ENCODE measurements at places on chromosomes 2 and 18.

DNA sequence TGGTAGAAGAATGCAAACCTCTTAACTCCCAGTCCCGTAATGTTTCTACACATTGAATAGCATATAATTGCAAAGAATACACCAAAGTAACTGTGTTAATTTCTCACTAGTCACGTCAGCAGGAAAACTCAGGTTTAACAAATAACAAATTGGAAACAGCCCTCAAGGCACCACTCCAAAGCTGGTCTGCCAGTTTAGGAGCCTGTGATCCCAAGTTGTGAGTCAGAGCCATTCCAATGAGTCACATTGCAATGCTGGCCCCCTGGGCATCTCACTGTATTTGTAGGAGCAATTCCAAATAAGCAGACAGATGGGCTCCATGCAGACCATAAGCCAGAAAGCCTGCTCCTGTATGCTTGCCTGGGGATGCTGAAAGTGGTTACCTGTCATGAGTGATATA, 143.2 kb upstream of the SETBP1 start:
- no peak for DNase-seq

GRCh38 chr2:26612522-26613240, 28.5 kb downstream of the CIB4 start:
- DNase-seq: no peak

- DNase-seq: no peak
These were observed 141.9 kb downstream of the MGAT5 start for GRCh38 chr2:134395779-134396178.

DNA sequence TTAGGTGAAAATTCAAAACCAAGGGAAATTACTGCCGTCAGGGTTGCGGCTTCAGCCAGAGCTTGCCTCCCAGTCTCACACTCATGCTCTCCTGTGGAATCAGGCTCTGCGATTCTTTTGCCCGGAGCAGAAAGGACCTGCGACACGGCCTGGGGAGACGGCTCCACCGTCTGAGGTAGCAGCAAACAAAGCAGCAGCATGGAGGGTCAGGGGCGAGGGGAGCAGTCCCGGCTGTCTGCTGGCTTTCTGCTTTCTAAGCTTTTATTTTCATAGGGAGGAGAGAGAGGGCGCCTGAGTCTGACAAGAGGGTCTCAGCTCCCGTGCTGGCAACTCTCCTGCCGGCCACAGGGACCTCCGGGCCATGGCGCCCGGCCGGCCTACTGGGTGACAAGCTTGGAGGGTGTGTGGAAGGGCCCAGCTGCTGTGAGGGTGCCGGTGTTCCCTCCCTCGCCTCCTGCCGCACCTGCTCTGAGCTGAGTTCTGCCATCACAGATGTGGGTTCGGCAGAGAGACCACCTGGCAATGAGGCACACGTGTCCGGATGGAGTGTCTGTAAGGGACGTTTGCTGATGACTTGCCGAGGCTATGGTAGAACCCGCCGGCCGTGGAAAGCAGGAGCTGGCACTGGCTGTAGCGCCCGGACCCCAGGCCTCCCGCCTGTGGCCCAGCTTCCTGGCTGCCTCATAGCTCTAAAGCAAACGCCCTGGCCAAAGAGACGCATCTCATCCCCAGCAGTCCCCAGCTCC, 66.2 kb upstream of the CTDP1 start:
- no peak for DNase-seq

GRCh38 chr2:70656421-70657010, 102.9 kb upstream of the TGFA start:
- no peak for DNase-seq

DNA sequence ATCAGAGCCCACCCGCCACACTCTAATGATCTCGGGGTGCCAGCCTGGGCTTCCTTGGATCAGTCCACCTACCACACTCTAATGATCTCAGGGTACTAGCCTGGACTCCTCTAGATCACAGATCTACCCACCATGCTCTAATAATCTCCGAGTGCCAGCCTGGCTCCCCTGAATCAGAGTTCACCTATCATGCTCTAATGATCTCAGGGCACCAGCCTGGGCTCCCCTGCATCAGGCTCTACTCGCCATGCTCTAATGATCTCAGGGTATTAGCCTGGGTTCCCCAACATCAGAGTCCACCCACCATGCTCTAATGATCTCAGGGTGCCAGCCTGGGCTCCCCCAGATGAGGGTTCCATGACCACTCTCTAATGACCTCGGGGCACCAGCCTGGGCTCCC, 48.1 kb downstream of the EIPR1 start:
- DNase-seq: no peak

- no peak for DNase-seq
These were observed 34.8 kb downstream of the GPATCH11 start for GRCh38 chr2:37119157-37119556.

- no peak for DNase-seq
These were observed 13.0 kb upstream of the HAT1 start for GRCh38 chr2:171909266-171909665.

DNA sequence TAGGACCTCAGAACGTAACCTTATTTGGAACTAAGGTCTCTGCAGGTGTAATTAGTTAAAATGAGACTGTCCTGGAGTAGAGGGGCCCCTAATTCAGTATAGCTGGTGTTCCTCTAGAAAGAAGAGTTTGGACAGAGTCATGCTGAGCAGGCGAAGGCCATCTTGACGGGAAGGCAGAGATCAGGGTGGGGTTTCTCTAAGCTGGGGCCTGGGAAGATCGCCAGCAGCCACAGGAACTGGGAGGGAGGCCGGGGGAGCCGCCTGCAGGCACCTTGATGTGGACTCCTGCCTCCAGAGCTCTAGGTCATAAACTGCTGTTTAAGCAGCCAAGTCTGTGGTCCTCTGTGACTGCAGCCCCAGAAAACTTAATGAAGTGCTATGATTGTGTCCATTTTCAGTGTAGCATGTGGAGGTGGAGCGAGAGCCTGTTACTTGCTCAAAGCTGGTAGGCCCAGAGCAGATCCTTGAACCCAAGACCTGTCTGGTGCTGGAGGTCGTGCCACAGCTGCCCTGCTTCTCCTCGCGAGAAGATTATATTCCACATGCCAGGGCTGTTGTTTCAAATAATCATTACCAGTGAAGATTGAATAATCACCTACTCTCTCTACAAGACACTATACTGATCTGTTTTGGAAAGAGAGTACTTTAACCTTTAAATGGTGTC, 105.7 kb downstream of the TPO start:
- DNase-seq: no peak

DNA sequence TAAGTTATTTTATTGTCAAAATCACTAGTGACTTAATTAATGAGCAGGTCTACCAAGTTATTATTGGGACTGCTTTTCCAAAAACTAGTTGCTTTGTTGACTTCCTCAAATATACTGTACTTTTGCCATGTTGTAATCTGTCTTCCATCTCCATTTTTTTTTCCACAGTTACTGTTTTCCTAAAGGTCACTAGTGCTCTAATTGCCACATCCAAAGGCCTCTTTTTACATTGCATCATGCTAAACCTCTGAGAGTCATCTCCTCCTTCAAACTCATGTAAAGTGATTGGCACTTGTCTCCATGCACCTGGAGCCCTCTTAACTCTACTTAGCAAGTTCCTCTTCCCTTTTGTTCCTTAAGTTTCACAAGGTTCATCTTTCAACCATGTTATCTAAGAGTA, 11.8 kb downstream of the PMAIP1 start:
- DNase-seq: no peak

GRCh38 chr2:62306751-62307468, 111.0 kb downstream of the B3GNT2 start:
- peak; percentile 31 for DNase-seq

DNA sequence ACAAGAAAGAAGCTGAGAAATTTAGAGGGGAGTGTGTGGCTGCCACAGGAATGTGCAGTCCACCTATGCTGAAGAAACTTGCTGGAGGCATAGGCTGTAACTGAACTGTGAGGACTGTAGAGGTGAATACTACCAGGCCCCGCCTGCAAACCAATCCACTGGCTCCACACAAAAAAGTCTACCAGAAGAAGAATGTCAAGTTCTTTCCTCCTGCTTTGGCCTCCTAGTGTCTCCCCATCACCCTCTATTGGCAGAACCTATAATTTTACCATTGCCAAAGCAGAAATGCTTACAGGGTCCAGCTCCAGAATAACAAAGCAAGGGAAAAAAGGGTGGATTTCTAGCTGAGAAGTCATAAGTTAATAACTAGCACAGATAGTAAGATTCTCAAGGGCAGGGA, 5.9 kb upstream of the ATP5MC3 start:
- no peak for DNase-seq

GRCh38 chr2:25977768-25978167, 4.5 kb downstream of the KIF3C start:
- no peak for DNase-seq

DNA sequence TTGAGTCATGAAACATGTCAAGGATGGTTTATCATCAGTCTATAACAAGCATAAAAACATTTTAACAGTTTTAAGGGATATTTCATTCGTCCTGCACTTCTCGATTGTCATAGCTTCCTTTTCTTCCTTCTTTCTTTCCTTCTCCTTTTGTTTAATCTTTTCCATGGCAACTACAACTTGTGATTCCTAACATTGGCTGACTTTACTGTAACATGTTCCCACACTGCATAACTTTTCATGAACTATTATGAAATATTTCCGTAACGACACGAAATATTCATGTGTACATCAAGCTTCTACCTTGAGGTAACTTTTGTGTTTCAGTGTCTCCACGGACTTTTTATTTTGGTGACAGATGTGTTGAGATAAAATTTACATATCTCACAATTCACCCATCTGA, 134.4 kb downstream of the ACTR3 start:
- DNase-seq: no peak

GRCh38 chr2:46983065-46983801, 67.6 kb upstream of the MCFD2 start:
- DNase-seq: no peak

GRCh38 chr2:86074811-86075210, 30.9 kb downstream of the POLR1A start:
- DNase-seq: no peak

- DNase-seq: no peak
These were observed 101.4 kb upstream of the EPAS1 start for GRCh38 chr2:46195819-46196218.

Measured in NCI-H774 (cell line).